ENCODE measurements at places on chromosomes 12 and 14. TPM values are rescaled to one million over a fixed set of nuclear protein-coding genes. Genes with fewer than 3 reads are reported as not detected.

The PTCSC3 gene
- 2.4 TPM for polyA plus RNA-seq

The KRT83 gene
- not detected for polyA plus RNA-seq

The HOXC10 gene
- polyA plus RNA-seq, result not detected

The OR6C2 gene
- not detected for polyA plus RNA-seq

The BHLHE41 gene
- 0.96 TPM for polyA plus RNA-seq

The DACT1 gene
- 30.4 TPM for polyA plus RNA-seq

The NUBPL gene
- polyA plus RNA-seq, result 15.0 TPM

The NELL2 gene
- polyA plus RNA-seq, result 33.8 TPM

The MSI1 gene
- 11.2 TPM for polyA plus RNA-seq

- no peak for DNase-seq
Measured at GRCh38 chr12:87975879-87976278, 53.3 kb downstream of the C12orf50 start.

DNA sequence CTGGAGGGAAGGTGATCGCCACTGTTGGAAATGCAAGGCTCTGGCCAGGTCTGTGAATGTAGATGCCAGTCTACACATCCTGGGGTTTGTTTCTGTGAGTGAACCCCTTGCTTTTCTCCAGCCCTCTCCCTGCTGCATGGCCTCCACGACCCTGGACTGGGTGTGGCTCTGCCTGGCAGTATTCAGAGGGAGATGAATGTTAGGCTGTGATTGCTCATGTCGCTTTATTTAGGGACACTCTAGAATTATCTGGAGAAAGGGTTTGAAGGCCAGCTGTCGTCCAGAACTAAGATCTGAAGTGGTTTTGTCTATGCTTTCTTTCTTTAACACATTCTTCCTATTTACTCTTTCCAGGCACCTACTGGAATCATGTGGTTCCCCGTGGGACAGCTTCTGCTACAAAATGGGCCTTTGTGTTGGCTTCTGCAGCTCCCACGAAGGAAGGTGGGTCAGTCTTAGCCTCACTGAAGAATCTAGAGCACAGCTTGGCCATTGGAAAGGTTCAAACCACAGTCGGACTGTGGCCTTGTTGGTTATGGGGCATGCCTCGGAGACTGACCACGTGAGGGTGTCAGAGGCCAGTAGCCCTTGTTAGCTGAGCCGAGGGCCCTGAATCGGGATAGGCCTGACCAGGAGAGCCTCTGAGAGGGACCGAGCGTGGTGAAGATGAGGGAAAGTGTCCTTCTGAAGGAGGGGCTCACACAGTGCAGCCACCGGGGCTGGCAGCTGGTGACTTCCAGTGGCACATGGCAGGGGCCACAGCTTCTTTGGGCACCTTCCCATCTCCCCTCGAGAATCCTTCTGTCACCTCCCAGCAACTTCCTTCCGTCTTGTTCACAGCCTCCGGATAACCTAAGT is 59.1 kb downstream of the ANKRD9 start:
- no peak for DNase-seq

DNA sequence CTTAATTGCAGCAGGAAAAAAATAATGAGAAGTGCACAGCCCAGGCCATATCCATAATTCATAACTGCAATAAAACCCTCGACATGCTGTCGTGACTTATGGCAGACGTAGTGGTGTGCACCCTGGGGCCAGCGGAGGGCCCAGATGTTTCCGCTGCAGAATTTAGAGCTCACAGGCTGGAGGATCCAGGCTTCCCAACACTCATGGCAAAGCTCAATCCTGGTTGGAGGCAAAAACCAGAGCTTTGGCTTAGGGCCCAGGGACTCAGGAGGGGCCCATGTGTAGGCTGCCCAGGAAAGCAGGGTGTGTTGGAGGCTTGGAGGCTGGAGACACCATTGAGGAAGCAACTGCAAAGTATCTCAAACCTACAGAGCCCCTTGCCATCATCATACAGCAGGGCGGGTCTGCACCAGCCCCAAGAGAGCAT is 68.7 kb downstream of the SERPINA3 start:
- no peak for DNase-seq

- DNase-seq, result peak; percentile 25
Measured at GRCh38 chr12:108214486-108214885, 85.4 kb downstream of the WSCD2 start.

DNA sequence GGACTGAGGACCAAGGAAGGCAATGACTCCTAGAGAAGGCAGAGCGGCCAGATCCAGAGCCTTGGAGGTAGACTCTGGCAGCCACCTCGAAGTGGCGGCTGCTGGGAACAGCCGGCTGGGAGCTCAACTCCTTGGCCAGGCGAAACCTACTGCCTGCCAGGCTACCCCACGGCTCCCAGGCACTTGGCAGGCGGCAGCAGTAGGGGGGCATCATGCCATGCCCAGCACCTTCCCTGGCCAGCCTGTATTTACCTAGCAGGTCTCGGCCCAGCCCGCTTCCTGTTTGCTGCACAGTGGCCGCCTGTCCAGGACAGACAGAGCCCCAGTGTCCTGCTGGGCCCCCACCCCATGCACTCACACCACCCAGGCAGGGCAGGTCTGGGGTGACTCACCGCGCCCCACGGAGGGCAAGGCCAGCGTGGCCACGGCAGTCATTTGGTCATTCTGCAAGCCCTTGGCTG is 10.2 kb downstream of the TRPV4 start:
- DNase-seq, result no peak

GRCh38 chr12:106586803-106587684 is 4.2 kb downstream of the RFX4 start:
- no peak for DNase-seq

DNA sequence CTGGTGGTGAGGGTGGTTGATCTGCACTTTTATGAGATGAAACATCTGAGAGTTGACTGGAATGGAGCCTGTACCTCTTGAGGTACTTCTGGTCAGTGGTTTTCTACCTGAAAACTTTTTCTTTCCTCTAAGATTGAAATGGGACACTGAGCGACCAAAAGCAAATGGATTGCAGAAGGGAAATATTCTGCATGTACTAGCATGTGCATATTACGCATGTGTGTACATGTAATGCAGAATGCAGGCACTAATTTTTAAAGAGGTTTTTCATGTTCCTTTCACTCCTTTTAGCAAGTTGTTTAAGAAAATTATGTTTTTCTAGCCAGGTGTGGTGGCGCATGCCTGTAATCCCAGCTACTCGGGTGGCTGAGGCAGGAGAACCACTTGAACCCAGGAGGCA is 28.7 kb upstream of the EID3 start:
- DNase-seq, result no peak

GRCh38 chr14:104246401-104247335 is 108.3 kb downstream of the KIF26A start:
- DNase-seq, result no peak

DNA sequence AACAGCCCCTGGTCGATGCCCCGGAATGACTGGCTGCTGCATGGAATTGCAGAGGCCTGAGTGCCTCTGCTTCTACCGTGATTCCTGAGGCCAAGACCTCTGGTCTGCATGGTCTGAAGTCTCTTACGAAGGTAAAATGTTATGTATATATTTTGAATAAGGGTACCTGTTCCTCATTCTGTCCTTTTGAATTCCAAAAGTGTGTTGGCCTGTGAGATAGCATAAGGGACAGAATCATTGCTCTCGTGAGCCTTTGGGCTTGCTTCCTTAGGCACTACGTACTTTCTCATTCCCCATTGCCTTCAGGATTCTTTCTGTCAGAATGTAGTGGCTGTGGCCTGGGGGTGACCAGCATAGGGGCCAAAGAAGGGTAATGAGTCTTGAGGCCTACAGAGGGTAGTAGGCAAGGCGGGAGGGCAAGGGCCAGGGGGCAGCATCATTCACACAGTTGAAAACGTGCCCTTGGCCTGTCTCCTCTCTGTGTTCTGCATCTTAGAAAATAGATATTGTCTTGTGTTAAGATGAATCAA is 19.5 kb downstream of the TRAF3 start:
- no peak for DNase-seq

- no peak for DNase-seq
Measured at GRCh38 chr12:1343422-1343821, 251.0 kb downstream of the FBXL14 start.

DNA sequence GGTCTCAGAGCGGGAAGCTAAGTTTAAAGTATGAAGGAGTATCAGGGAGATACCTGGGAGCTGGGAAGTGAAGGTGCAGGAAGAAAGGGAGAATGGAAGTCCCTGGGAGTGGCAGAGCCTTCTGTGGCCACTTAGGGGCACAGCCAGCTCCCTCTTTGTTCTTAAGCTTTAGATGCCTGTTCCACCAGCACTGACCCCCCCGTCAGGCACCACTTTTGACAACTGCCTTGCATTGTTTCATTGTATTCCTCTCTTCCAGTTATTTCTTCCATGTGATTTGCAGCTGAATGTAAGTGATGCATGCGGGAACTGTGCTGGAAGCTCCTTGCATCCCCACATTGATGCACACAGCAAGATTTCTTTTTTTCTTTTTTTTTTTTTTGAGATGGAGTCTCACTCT is 2.6 kb downstream of the GALNT16 start:
- DNase-seq, result no peak

DNA sequence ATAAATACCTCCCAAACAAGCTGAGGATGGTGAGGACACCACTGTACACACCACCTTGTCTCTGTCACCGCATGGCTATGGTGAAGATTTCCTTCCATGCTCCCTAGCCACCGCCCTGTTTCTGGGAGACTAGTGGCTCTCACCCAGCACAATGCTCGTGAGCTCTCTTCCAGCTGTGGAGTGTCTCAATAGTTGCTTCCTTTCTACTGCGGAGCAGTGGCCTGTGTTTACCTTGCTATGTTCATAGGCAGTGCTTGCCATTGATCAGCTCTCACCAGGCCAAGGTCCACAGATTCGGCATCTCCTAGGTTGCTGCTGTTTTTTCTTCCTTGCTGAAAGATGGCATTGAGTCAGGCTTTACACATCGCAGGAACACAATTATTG is 313.6 kb upstream of the RTL1 start:
- DNase-seq, result no peak

- DNase-seq, result no peak
Measured at GRCh38 chr14:94328196-94328595, 5.1 kb upstream of the SERPINA6 start.

- DNase-seq, result no peak
Measured at GRCh38 chr14:100341301-100342031, 18.3 kb downstream of the SLC25A47 start.

DNA sequence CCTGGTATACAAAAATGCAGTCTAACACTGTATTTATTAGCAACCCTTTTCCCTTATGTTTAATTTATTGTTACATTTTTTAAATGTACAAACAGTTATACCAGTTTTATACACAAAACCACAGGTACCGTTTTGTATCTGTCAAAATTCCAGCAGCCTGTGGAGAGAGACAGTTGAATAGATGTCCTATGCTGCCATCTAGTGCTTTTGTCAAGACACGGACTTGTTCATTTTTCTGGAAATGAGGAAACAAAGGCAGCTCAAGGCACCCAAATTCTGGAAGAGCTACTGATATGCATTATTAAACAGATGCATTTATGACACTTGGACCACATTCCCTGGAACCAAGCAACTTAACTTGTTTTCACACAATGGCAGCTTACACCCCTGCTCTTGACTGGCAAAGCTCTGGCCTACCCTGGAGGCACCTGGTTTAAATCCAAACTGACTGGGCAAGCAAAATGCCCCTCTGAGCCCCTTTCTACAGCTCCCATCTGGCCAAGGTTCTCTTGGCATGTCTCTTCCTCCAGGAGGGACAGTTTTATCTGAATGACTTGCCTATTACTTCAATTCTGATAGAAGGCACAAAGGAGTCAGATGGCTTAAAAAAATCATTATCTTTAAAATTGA is 286.9 kb upstream of the PRKD1 start:
- DNase-seq, result peak; percentile 35

DNA sequence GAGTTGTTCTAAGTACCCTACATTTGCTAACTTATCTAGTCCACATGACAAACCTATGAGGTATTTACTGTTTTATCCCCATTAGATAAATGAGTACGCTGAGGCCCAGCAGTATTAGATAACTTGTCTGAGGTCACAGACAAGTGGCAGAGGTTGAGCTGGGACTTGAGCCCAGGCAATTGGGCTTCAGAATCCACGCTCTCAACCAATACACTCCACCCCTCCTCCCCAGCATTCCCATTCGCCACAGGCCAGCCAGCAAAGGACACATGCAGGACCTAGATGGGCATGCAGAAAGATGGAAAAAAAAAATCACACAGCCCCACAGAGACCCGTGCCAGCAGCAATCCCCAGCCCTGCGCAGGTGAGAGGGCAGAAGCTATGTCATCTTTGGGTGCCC is 12.4 kb downstream of the HDAC7 start:
- DNase-seq, result no peak

GRCh38 chr12:49946497-49946896 is 4.0 kb upstream of the AQP2 start:
- DNase-seq, result no peak

DNA sequence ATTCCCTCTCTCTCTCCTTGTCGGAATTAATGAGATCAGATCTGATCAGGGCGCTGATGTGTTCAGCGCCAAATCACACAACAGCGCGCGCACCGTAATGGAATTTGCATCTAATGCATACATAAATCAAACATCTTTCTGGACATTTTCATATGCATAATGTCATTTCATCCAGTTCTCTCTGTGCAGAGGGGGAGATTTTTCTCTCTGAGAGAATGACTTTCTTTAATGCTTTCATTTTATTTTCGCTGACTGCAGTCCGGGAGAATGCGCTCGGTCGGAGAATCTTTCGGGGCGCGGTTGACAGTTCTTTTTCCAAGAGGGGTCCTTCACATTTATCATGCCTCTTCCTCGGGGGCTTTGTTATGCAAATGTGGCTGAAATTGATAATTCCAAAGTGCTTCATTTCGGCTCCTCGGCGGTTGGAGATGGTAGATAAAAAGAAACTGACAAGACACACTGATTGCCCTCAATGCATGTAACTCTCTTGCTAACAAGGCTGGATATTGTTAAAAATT is 615.9 kb downstream of the VRK1 start:
- DNase-seq, result no peak

- DNase-seq, result no peak
Measured at GRCh38 chr14:37618498-37619028, 23.1 kb downstream of the TTC6 start.

DNA sequence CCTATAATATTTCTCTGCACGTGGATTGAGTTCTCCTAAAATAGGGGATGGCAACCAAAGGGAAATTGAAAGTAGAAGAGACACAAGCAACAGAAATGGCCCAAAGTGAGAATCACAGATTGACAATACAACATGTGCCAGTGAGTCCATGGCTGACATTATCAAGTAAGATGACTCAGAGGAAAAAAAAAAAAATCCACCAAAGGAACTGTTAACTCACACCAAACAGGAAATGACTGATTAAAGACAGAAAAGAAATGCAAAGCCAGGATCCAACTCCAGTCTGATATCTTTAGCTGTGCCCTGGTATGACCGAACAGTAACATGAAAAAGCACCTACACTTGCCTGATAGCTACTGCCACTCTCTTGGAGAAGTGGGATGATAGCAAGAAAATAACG is 485.0 kb downstream of the PRKD1 start:
- DNase-seq, result no peak

- no peak for DNase-seq
Measured at GRCh38 chr14:22282417-22282816, 306.6 kb downstream of the DAD1 start.

DNA sequence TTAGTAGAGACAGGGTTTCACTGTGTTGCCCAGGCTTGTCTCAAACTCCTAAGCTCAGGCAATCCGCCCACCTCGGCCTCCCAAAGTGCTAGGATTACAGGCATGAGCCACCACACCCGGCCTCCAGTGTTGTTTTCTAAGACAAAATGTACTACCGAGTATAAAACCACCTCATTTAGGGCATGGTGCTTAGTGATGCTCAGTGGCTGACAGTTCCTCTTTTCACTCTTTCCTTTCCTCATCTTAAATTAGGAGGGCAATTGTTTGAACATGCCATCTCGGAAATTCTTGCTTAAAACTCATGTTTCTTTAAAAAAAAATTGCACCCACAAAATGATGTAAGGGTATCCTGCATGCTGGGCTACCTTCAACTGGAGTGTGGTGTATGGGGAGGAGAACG is 89.0 kb downstream of the RFX4 start:
- DNase-seq, result no peak

All from right lung (tissue), 10 donors.